ENCODE measurements at places on chromosomes 5 and 9. TPM values are rescaled to one million over a fixed set of nuclear protein-coding genes. Genes with fewer than 3 reads are reported as not detected.
A peak's percentile ranks its signal among the peaks of the same experiment; 100 is the strongest.

- no peak for DNase-seq
These were observed 58.7 kb downstream of the NSUN2 start for GRCh38 chr5:6574111-6574510.

PCDHA9 gene
- total RNA-seq, result not detected

DNA sequence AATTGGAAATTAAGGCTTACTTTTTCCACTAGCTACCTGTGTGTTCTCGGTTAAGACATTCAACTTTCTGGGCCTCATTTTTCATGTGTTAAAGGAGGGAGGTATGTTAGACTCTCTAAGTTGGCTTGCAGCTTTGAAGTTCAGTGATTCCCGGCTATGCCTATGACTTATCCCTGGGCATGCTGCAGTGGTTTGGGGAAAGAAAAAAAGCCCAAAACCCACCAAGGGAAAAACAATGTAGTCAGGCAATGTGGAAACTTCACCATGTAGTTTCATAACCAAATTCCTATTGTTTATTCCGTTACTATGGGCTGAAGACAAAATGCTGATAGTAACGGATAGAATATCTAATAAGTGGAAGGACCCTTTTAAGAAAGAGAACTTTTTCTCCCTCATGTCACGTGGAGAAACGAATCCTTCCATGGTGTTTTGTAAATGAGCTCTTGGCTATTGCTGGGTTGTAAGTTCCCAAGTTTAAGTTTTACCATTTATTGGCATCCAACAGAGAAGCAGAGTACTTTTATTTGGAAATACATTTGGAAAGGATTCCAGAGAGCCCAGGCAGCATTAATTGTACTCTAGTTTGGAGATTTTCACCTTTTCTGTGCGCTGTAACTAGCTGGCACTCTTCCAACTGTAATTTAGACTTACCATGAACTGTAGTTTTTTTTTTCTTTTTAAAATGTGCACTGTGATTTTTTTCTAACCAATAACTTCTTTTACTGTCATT is 84.9 kb upstream of the MPDZ start:
- DNase-seq, result no peak

- DNase-seq, result no peak
These were observed 797.9 kb downstream of the TLE4 start for GRCh38 chr9:80369641-80370040.

DOCK8 gene
- total RNA-seq, result 0.45 TPM

GRCh38 chr9:76911971-76912370 is 6.1 kb upstream of the PRUNE2 start:
- DNase-seq, result no peak

GRCh38 chr5:151255621-151256286 is 2.8 kb downstream of the GM2A start:
- no peak for DNase-seq

- DNase-seq, result peak; percentile 17
These were observed 24.7 kb downstream of the NXNL2 start for GRCh38 chr9:88559661-88560060.

SPAAR gene
- not detected for total RNA-seq

GRCh38 chr9:72583370-72583769 is 62.0 kb downstream of the TMC1 start:
- peak; percentile 49 for DNase-seq

HRH2 gene
- 0.55 TPM for total RNA-seq

DNA sequence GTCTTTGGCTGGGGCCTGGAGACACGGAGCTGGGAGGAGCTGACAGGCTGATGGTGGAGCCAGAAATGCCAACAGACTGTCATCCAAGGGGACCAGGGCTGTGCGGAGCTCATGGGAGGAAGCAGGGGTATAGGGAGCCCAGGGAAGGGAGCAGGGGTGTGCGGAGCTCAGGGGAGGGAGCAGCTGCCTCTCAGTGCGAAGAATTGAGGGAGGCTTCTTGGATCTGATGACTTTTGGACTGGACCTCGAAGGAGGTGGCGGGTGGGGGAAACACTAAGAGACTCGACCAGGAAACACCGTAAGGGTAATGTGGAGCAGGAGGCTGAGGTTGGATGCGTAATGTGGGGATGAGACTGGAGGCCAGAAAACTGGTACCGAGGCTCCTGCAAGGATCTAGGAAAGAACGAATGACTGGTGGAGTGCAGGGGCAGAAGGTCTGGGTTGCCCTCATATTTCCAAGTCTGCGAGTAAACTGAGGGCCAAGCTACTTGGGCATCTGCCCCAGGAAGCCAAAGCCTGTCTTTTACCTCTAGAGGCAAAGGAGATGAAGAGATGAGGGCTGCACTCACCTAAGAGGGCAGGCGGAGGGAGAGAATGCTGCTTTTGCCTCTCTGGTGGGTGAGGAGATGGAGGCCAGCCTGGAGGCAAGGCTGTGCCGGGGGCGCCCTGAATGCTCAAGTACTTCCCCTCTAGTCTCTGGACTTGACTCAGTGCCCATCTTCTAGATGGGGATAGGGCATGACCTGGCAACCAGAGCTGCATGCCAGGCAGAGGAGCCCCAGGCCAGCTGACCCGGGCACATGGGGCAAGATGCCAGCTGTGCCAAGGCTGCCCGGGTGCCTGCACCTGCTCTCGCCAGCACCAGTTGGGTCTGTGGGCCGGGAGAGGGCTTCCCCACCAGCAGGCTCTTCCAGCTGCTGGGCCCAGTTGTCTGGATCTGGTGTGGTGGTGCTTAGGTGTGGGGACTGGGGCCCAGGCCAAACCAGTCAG is 2.3 kb downstream of the PTGS1 start:
- DNase-seq, result no peak

GRCh38 chr9:3288686-3289085 is 237.1 kb downstream of the RFX3 start:
- DNase-seq, result no peak

DNA sequence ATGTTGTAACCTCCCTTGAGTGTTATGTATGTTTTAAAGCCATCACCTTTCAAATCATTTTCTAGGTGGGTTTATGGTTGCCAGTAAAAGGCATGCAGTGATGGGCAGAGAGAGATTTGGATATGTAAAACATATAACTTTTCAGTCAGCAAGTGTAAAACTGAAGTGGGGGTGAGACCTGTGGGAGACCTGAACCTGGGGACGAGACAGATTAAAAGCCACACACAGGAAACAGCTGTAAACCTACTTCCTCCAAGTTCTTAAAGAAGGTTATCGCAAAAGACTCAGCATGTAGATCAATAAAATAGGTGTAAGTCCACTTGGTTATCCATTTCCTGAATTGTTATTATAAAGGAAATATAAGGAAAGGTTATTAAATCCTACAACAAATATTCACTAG is 76.6 kb downstream of the YIPF5 start:
- no peak for DNase-seq

GRCh38 chr9:133661846-133662540 is 25.8 kb downstream of the DBH start:
- no peak for DNase-seq

DNA sequence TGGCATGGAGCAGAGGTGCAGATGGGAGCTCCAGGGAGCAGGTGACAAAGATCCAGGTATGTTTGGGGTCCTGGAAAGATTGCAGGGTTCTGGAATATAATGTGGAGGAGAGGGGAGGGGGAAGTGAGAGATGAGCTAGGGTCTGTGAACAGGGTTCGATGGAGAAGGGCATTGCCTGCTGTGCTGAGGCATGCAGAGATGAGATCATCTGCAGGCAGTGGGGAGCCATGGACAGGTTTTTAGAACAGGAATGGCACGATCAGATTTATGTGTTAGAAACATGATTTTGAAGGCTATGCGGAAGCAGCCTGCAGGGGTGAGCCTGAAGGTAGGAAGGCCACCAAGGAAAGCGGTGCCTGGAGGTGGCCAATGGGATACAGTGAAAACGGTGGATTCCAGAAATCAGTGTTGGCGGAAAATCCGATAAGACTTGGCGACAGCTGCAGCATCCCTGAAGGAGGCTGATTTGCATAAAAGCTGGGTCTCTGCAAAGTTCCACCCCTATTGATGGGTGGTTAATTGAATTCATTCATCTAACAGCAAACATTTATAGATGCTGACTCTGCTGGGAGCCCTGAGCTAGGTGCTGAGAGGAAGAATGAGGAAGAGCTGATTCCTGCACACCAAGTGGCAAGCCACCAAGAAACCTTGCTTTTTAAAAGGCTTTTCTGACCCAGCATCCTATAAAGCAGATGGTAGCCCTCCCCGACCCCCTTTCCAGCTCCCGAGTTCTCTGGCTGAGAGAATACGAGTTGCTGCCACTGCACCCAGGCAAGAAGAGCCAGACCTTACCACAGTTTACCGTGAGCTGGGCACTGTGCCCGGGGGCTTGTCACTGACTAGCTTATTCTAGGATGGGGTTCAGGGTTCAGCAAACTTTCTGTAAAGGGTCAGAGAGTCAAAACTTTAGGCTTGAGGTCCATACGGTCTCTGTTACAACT is 139.2 kb upstream of the SMIM23 start:
- DNase-seq, result no peak

- DNase-seq, result no peak
These were observed 37.5 kb downstream of the MAP1B start for GRCh38 chr5:72144762-72145161.

- DNase-seq, result no peak
These were observed 516 bp upstream of the DMRT2 start for GRCh38 chr9:1049641-1050040.

- no peak for DNase-seq
These were observed 35.5 kb upstream of the LRRC14B start for GRCh38 chr5:155651-156410.

DNA sequence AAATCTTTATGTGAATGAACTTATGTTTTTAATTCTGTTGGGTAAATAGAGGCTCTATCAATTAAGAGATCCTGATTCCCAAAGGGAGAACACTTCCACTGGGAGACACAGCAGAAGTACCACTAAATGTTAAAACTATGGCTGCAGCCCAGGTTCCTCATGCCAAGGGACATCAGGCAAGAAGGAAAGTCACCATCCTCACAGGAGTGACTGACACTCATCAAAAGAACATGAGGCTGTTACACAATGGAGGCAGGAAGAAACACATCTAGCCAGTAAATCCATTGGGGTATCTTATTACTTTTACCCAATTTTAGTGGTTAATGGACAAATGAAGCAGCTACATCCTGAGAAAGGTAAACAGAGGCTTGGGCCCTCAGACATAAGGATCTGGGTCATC is 94.4 kb downstream of the MAPKAP1 start:
- DNase-seq, result no peak

DNA sequence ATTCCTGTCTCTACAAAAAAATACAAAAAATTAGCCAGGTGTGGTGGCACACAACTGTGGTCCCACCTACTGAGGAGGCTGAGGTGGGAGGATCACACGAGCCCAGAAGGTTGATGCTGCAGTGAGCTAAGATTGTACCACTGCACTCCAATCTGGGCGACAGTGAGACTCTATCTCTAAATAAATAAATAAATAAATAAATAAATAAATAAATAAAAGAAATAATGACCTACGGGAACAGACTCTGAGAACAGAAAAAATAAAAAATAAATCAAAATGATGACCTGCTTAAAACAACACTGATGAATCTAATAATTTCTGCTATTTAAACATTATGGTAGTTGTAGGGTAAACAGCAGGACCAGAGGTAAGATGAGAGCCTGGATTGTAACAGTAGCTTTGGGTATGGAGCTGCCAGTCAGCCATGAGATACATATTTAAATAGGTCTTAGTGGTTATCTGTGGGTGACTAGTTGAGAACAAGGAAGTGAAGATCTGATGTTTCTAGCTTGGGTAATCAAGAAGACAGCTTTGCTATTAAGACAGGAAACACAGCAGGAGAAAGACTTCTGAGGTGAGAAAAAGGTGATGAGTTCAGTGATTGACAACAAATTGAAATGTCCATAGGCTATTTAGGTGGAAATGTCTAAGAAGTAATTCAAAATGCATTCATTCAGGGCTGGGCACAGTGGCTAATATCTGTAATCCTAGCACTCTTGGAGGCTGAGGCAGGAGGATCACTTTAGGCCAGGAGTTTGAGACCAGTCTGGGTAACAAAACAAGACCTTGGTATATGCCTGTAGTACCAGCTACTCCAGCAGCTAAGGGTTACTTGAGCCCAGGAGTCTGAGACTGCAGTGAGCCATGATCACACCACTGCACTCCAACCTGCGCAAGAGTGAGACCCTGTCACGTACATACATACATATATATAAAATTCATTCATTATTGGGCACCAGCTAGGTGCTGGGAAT is 11.0 kb downstream of the RNF145 start:
- DNase-seq, result no peak

GRCh38 chr5:150143350-150144245 is 12.0 kb downstream of the PDGFRB start:
- DNase-seq, result no peak

Data from SK-MEL-5 (cell line).